ENCODE measurements at places on chromosomes 1 and 21.

GRCh38 chr21:43025636-43026180, 49.9 kb downstream of the CBS start:
- peak; percentile 96 for DNase-seq

DNA sequence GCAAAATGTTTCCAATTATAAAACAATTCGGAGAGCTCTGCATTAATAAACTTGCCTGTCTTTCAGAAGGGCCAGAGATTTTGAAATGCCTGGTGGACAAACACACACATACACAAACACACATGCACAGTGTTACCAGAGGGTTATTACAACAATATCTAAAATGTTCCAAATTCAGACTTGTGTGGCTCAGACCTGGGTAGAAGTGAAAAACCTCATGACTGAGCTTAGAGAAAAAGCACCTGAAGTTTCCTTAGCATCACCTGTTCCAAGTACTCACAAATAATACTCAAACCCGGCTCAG, 247.9 kb downstream of the FOXD2 start:
- DNase-seq, result no peak

- no peak for DNase-seq
Measured at GRCh38 chr1:116952738-116953275, 43.1 kb downstream of the PTGFRN start.

DNA sequence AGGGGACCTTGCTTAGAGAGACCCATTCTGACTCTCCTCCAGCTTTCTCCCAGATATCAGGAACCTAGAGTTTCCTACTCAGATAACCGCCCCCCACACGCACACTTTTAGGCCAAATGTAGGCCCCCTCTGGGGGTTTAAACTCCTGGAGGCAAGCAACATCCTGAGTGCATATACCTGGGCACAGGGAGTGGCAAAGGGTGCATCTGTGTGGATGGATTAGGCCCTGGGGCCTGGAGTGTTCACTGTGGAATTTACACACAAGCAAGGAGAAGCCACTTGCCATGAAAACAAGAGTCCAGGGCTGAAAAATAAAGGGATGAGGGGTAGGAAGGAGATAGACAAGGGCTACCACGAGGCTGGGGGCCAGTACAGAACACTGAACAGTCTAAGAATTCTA, 343.1 kb downstream of the NTNG1 start:
- no peak for DNase-seq

GRCh38 chr1:189682591-189682990, 795.1 kb downstream of the BRINP3 start:
- DNase-seq, result no peak

DNA sequence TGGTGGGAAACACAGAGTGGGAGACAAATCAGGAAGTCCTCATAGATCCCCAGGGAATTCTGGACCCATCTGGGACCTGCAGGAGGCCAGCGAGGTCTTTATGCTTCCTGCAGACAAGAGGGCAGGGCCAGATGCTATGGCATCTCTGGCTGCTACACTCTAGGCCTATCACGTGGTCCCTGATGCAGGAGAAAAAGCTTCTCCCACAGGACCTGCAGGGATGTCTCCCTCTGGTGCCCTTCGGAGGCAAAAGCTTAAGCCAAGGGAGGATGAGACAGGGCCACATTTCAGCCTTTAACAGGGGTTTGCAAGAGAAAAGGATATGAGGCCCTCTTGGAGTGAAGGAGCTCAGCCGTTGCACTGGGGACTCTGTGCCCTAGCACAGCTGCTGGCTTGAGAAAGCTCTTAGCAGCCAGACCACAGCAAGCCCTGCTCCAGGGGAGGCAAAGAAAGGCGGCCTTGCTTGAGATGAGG, 243.0 kb downstream of the C1orf94 start:
- peak; percentile 4 for DNase-seq

DNA sequence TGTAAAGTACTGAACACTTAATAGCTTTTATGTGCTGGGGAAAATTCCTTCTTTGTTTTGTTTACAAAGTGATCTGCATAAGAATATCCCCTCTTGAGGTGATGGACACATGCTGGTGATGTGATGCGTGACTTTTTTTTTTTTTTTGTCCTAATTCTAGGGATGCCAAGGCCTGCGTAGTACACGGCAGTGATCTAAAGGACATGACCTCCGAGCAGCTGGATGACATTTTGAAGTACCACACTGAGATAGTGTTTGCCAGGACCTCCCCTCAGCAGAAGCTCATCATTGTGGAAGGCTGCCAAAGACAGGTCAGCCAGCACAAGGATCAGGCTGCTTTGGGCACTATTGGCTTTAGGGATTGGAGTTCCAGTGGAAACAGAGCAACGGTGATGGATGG, 24.7 kb downstream of the ATP1A1 start:
- no peak for DNase-seq

- peak; percentile 67 for DNase-seq
Measured at GRCh38 chr1:25458541-25459298, 28.0 kb downstream of the MACO1 start.

DNA sequence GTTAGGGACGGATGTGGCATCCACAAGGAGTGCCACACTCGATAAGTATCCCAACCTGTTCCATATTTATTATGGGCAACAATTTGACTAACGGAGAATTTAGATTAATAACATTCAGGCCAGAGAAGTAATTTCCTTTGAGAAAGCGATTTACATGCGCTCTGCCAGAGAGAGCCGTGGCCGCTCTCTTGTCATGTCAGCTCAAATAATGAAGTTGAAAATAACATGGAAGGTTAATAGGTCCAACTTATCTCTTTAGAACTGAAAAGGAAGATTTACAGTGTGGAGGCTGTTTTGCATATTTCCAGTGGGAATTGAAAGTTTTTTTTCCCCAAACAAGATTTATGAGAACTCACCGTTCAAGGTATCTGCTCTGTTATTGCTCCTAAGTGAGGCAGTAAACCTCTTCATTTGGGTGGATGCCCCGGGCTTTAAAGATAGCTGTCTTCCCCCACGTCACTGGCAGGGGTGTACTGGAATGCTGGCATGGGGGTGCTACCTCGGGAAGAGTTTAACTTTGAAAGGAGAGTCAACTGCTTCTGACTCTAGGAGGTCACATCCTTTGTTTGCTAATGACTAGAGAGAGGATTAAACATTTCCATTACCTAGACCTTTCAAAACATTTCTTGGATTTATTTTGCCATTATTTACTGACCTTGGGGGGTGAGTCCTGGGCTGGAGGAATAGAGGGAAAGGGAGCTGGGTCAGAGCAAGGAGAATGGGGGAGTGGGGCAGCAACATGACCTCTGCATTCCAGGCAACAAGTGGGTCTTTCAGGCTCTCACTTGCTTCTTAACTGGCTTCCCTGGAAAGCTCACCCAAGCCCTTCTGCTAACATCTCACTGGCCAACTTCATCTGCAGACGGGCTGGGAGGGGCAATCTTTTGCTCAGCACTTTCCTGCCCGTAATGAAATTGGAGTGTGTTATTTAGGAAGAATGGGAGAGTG, 204.2 kb downstream of the CAMTA1 start:
- DNase-seq, result no peak

- no peak for DNase-seq
Measured at GRCh38 chr1:54461731-54462596, 55.8 kb upstream of the SSBP3 start.

- no peak for DNase-seq
Measured at GRCh38 chr1:53987880-53988279, 30.1 kb downstream of the LDLRAD1 start.

DNA sequence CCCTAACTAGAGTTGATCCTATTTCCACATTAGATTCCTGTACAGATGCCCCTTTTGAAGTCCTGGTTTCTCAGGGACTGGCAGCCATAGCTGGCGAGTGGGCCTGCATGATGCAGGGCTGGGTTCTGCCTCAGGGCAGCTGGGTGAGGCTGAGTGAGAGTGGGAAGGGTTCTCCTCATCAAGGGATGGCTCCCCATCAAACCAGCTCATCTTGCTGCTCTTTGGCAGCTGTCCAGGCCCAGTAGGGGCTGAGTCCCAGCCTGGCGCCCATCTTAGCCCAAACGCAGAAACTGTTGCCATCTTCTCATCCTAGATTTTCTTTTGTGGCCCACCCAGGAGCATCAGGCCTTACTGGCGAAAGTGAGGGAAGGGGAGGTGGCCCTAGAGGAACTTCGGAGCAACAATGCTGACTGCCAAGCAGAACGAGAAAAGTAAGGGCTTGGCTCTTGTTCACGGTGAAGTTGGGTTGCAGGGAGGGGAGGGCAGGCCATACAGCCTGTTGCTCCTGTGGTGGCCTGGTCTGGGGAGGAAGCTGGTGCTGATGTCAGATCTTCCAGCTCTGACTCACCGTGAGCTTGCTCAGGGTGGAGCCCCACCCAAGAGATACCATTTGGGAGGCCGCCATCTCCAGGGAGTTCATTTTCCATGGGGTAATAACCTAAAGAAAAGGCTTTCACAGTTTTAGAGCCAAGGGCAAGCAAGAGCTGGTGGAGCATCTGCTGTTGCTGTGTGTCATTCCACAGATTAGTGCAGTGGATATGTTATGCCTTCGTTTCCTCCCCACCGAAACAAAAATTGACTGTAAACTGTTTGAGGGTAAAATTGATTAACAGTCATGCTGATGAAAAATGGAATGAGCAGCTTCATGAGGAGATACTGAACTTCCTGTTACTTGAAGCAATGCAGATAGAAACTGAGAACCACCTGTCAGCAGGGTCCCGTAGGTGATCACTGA, 34.7 kb downstream of the TUFT1 start:
- DNase-seq, result peak; percentile 88

GRCh38 chr1:194223596-194223995, 1037.2 kb upstream of the B3GALT2 start:
- DNase-seq, result no peak

GRCh38 chr1:16022393-16022792, 557 bp downstream of the CLCNKA start:
- DNase-seq, result no peak

- DNase-seq, result no peak
Measured at GRCh38 chr21:46253610-46254124, 25.1 kb upstream of the LSS start.

DNA sequence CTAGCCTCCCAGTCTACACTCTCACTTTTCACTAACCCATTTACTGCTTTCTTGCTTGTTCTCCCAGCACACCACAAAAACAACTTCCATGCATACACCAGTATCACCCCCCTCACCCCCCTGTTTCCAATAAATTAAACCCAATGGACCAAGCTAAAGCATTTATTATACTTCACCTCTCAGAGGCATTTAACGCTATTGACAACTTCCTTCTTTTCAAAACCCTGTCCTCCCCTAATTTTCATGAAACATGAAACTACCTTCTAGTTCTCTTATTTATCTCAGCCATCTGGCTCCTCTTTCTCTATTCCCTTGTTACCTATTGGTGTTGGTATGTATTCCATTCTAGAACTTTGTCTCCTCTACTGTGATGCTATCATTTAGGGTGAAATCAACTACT, 32.3 kb downstream of the PTPRC start:
- no peak for DNase-seq

DNA sequence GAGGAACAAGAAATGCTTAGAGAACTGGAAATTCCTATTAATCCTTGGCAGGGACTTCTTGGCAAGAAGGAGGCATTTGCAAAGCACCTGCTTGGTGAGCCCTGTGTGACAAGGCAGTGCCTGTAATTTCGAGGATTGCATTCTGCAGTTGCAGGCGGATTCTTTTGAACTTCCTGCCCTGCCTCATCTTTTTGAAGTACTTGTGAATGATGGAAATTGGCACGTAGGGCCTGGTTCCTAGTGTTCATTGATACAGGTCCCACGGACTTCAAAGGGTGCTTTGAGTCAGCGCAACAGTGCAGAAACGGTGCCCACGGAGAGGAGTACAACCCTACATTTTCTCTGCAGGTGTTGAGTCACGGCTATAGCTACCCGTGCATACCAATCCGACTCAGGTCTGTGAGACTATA, 6.4 kb downstream of the HUNK start:
- DNase-seq, result no peak

- peak; percentile 38 for DNase-seq
Measured at GRCh38 chr1:200384818-200385390, 24.9 kb downstream of the ZNF281 start.

- no peak for DNase-seq
Measured at GRCh38 chr1:220500372-220500771, 27.6 kb upstream of the MARK1 start.

DNA sequence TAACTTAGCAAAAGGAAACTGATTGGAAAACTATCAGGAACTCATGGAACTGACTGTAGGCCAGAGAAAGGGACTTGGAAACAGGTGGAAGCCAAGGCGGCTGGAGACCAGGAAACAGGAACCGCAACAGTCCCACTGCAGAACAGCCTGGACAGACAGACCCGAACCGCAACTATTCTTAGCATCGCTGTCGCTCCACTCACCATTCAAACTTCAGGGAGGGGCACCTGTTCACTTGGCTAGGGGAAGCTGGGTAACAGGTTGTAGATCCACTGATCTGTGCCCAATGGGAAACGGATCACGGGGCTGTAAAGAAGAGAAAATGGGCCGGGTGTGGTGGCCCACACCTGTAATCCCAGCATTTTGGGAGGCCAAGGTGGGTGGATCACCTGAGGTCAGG, 61.9 kb downstream of the CLSTN1 start:
- DNase-seq, result no peak

- no peak for DNase-seq
Measured at GRCh38 chr1:33425900-33426299, 5.0 kb downstream of the PHC2 start.

DNA sequence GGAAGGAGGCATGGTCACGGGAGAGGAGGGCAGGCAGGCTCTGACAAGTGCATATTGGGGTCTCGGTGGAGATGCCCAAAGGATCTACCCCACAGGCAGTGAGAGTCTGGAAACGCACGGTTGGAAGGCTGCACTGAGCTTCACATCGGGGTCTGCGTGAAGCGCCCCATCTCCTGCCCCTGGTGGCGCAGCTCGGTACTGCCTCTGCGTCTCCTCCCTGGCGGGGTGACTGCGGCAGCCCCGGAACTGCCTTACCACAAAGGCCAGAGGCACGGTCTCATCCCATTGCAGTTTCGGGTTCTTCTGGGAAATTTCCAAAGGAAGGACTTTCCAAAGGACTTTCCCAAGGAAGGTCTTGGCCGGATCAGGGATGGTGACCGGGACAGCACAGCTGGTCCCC, 69.2 kb upstream of the AJAP1 start:
- DNase-seq, result no peak

GRCh38 chr1:204645666-204646065, 39.9 kb downstream of the LRRN2 start:
- no peak for DNase-seq

GRCh38 chr1:7529917-7530316, 241.2 kb upstream of the VAMP3 start:
- DNase-seq, result no peak

- no peak for DNase-seq
Measured at GRCh38 chr1:47225430-47226100, 6.5 kb downstream of the TAL1 start.

DNA sequence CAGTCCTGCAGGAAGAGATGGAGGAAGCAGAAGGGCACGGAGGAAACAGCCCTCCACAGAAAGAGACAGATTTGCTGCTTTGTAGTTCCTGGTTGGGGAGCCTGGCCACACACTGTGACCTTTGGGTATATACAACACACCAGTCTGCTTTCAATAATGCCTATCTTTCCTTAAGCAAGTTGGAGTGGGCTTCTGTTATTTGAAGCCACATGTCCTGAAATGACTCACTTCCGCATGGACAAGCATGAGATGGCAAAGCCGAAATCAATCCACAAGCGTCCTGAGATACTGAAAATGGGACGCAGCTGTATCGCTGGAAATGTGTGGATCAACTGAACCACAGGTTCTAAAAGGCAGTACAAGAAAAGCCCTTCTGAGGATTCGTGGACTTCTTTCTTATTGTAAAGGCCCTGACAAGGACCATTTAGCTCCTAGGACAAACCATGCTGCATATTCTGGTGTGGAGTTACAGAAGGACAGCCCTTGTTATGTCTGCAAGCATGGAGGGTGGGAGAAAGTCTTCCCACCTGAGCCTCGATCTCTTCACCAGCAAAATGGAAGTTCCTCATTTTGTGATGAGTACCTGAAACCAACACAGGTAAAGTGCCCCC, 22.7 kb upstream of the FHAD1 start:
- no peak for DNase-seq

Data from fibroblast of lung (primary cell).